ENCODE measurements at places on chromosomes 7 and 10.

- no peak for DNase-seq
These were observed 25.5 kb downstream of the SKIDA1 start for GRCh38 chr10:21499701-21500577.

- no peak for DNase-seq
These were observed 70.9 kb upstream of the PRLHR start for GRCh38 chr10:118666350-118666749.

- DNase-seq = no peak
These were observed 917 bp upstream of the CNPY1 start for GRCh38 chr7:155547161-155547791.

- no peak for DNase-seq
These were observed 44.2 kb upstream of the C10orf71 start for GRCh38 chr10:49254556-49255318.
